Foreskin keratinocyte (primary cell): ENCODE measurements at places on chromosomes 1 and 21.

DNA sequence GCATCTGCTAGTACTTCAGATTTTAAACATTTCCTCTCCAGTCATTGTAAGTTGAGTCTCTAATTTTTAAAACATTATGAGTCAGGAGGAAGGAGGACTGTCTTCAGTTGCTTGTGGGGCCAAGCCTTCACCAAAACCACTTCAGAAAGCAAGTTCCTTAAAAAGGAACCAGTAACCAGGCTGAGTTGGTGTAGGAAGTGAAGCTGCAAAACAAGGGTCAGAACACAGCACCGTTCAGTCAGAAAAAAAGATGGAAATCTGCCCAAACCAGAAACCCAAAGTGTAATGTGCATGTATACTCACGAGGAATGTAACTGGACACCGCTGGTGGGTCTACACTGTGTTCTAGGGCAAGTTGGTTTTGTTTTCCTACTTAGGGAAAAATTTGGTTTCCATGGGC lies 402.1 kb downstream of the SETD4 start:
- no peak for DNase-seq

DNA sequence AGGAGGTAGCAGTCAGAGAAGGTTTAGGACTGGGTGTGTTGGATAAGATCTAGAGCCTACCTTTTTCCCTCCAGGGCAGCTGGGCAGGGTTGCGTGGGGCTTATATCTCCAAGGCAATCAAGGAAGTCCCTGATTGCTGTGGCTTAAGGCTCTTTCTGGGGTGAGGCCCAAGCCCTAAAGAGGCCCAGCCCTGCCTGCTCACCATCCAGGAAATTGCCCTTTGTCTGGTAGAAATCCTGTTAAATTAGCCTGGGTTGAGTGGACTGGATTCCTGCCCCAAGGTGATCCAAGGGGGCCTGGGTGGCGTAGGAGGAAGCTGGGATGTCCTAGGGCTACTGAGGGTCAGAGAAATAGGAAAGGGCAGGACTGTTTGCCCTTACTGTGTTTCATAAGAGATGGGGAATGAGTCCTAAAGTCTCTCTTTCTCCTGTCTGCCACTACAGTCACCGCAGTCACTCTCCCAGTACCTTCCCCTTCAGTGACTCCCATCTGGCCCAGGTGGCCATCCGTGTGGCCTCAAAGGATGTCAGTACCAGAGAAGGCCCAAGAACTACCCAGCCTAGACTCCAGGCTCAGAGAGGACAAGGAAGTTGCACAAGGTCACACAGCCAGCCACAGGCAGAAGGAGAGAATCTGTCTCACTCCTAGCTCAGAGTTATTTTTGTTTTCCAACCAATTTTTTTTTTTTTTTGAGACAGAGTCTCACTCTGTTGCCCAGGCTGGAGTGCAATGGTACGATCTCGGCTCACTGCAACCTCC lies 25.8 kb downstream of the MFSD2A start:
- peak; percentile 61 for DNase-seq

DNA sequence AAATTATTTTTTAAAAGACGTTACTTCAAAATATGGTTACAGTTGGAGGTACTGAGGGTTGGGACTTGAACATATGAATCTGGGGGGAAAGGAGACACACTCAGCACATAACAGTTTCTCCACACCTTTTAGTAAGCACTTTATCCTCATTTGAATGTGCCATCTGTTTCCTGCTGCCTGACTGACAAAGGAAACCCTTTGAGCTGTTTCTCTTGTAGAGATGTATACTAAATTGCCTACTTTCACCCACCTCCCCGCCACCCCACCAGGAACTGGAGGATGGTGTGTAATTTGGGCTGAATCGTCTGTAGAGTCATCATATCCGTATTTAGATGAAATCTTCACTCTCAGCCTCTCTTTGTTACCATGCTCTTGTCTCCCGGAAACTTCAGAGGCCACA lies 108.1 kb downstream of the KAZN start:
- DNase-seq = no peak

DNA sequence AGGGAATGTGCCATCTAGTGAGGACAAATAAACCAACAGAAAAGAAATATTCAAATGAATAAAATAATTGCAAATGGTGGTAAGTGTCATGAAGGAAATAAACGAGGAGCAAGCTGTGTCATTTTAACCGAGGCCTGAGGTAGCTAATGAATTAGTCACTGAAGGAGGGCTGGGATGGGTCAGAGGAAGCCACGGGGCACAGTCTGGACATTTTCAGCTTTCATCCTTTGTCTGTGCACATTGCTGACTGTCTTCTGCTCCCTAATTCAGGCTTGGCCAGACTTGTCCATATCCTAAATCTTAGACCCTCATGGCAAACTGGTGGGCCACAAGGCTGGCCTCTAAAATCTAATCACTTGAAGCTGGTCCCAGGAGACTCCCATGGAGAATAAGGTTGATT lies 138.4 kb downstream of the RHOU start:
- DNase-seq = no peak

DNA sequence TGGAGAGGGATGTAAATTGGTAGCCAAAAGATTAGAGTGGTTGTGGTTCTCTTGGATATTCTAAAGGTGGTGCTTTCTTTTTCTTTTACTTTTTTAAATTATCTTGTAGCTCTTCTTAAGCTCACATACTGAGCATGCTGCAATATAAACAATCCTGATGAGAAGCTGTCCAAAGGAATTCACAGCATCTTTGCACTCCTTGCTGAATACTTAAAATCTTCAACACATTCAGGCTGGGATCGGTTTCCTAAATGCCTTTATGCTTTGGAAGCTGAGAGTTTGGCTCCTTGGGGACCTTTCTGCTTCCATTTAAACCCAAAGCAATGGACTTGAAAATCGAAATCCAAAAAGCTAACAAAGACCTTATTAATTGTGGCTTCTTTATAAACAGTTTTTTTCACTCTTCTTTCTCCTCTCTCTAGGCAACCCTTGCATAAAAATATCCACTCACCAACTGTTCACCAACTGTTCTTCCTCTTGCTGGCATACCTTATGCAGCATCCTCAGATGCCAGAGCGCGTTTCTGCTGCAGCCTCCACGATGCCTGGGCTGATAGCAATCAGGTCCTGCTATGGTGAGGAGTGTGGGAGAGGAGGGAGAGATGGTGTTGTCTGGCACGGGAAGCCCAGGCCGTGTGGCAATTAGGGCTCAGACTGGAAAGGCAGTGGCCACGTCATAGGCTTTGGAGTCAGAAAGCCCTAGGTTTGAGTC lies 535.8 kb upstream of the DAB1 start:
- DNase-seq = no peak
